ENCODE measurements at places on chromosomes 7 and 10.

- no peak for DNase-seq
These were observed 56.3 kb downstream of the LHPP start for GRCh38 chr10:124517931-124518330.

DNA sequence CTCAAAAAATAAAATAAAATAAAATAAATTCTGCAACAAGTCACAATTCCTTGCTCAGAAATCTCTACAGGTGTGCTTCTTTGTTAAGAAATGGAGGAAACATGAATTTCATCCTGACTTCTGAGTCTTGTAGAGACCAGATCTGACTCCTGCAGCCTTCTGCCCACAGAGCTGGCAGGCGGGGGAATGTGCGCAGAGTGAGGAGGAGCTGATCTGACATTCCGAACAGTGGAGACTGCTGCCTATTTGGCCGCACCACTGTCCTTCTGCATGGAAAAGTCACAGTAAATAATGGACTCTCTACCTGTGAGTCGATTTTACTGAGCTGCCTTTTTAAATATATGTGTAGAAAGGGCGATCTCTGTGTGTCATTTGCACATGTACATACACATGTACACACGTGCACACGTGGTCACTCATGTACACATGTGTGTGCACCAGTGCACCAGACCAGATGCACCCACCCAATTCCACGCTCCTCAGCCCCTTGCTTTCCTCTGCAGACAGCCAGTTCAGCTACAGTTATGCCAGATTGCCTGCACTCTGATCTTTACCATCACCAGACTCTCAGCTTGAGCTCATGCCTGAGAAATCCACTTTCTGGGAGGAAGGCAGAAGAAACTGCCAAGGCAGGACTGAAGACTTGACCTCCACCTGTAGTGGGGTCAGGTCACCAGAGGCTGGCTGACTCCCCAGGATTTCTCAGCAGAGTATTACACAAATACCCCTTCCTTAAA lies 54.9 kb downstream of the IKZF1 start:
- DNase-seq, result no peak

DNA sequence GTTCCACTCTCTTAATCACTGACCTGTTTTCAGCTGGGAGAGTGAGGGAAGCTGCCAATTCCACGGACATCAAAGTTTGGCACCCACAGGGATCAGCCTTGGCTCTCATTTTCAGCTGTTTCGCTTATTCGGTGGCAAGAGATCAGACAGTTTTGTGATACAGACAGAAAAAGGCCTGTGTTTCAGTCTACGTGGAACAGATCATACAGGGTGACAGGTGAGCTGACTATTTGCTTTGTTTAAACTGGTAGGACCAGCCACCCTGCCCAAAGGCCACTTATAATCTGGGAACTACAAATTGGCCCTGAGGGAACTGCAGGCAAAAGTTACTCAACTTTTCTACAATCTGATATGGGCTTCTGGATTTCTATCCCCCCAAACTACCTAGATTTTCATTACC lies 128.6 kb downstream of the ZNF467 start:
- DNase-seq, result peak; percentile 57

- no peak for DNase-seq
These were observed 192.0 kb downstream of the ADAM12 start for GRCh38 chr10:126196281-126196680.

GRCh38 chr7:105644937-105645336 lies 63.6 kb upstream of the EFCAB10 start:
- DNase-seq, result no peak

GRCh38 chr7:123193235-123193634 lies 6.5 kb downstream of the SLC13A1 start:
- no peak for DNase-seq

- no peak for DNase-seq
These were observed 76.0 kb downstream of the HIP1 start for GRCh38 chr7:75662579-75663301.

GRCh38 chr10:94370501-94370900 lies 7.8 kb upstream of the NOC3L start:
- DNase-seq, result no peak

GRCh38 chr10:45071043-45071813 lies 70.5 kb downstream of the ZNF22 start:
- DNase-seq, result no peak

DNA sequence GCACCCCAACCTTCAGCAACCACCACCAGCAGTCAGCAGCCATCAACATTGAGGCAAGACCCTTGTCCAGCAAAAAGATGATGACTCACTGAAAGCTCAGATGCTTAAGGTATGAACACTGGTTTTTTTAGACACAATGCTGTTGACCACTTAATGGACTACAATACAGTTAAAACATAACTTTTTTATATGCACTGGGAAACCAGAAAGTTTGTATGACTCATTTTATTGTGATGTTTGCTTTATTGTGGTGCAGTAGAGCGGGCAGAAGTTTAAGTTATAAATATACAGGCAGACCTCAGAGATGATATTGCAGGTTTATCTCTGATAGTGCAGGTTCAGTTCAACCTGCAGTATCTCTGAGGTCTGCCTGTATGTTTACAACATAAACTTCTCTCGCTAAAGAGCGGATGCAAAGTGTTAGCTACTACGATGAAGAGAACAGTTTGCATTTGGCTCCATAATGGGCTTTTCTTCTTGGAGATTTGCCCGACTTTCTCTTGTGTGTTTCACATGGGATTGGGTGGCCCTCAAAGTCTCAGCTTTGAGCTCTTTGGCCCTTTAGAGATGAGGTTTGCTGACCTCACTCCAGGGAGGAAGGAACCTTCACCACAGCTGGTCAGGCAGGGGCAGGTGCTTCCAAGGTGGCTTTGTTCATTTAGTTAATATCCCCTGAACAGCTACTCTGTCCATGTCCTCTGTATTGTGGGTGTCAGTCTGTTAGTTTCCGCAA lies 84.4 kb upstream of the SHH start:
- DNase-seq, result no peak

- no peak for DNase-seq
These were observed 4.3 kb upstream of the AKR1C3 start for GRCh38 chr10:5089865-5090264.

- no peak for DNase-seq
These were observed 135.5 kb downstream of the ZNF22 start for GRCh38 chr10:45136256-45136655.

GRCh38 chr10:52226197-52226847 lies 87.8 kb upstream of the DKK1 start:
- no peak for DNase-seq

DNA sequence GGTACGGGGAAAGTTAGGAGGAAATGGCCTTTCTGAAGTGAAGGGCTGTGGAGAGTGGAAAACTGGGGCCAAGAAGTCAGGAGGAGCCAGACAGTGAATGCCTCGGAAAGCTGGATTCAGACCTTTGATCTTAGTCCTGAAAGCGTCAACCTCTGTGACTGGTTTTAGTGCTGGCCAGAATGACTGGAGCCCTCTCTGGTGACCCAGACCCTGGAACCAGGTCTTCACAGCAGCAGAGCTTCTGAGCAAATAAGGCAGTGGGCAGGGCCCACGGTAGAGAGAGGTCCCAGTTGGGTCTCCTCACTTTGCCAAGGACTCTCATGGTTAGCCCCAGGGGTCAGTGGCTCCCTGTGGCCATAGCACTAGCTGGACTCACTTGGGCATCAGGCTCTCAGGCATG lies 157.7 kb upstream of the EEPD1 start:
- DNase-seq, result no peak

GRCh38 chr7:43300121-43300520 lies 187.7 kb downstream of the HECW1 start:
- DNase-seq, result no peak

DNA sequence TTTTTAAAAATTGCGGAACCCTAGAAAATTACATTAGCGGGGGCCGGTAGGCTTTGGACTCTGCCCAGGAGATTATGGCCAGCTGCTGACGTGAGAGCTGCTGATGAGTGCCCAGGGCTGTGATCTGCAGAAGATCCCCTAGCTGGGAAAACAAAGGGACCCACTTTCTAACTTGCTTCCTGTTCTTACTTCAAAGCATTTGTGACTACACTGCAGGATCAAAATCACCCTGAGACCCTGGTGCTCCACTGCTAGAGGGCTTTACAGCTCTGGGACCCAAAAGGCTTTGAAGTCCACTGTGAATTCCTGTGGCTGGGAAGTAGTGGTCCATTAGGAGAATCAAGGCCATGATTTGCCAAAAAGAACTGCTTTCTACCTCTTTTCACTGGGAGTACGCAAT lies 499.4 kb upstream of the AKR1E2 start:
- no peak for DNase-seq

GRCh38 chr10:69766161-69766910 lies 35.4 kb upstream of the COL13A1 start:
- DNase-seq, result no peak

DNA sequence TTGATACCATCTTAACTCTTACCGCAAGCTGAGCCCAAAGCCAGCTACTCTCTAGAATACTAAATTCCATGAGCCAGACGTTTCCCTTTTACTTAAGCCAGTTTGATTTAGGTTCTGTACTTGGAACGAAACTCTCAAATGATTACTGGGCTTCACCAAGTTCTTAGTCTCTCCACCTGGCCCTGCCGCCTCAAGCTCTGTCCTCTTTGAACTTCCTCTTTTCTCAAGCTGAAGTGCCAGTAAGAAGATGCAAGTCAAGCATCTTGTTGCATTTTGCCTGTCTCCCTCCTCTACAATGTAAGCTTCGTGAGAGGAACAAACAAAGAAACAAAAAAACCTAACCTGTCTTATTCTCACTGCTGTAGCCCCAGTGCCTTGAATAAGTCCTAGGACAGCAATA lies 358.2 kb upstream of the NPVF start:
- DNase-seq, result no peak

- no peak for DNase-seq
These were observed 338.7 kb downstream of the SORCS1 start for GRCh38 chr10:106825576-106826364.

DNA sequence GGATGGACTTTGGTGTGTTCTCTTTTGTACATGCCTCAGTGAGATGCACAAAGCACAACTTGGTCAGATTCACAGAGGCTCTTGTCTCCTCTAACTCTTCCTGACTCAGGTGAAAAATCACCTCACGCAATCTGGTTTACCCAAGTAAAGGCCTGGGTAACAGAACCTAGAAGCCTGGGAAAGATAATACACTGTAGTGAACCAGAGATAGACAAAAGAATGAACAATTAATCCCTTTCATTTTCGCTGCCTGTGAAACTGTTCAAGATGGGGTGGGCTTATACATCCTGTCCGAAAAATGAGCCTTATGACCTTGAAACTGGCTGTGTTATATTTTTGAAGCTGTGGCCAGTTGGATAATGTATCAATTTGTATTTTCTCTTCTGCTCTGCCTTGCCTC lies 678.9 kb upstream of the TEX47 start:
- DNase-seq, result no peak

DNA sequence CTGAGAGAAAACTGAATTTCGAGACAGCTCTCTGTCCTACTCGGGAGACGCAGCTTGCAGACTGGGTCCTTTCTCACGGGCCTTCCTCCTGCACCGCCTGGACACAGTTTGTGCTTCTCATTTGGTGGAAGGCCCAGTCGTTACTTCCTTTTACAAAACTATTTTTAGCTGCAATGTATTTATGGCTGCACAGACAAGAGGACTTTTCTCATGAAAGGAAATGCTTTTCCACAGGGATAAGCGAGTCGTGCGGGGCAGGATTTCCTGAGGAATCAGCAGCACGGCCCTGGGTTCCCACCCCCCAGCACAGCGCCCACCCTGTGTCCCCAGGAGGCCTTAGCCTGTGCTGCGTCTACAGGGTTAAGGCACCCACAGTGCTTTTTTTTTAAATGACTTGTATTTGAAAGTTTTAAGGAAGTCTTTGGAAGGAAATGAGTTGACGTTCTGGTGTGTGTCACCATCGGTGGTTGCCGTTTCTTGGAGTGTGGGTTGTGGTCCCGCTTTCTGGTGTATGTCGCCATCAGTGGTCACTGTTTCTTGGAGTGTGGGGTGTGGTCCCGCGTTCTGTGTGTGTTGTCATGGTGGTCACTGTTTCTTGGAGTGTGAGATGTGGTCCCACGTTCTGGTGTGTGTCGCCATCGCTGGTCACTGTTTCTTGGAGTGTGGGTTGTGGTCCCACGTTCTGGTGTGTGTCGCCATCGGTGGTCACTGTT lies 50.9 kb downstream of the INPP5A start:
- no peak for DNase-seq

DNA sequence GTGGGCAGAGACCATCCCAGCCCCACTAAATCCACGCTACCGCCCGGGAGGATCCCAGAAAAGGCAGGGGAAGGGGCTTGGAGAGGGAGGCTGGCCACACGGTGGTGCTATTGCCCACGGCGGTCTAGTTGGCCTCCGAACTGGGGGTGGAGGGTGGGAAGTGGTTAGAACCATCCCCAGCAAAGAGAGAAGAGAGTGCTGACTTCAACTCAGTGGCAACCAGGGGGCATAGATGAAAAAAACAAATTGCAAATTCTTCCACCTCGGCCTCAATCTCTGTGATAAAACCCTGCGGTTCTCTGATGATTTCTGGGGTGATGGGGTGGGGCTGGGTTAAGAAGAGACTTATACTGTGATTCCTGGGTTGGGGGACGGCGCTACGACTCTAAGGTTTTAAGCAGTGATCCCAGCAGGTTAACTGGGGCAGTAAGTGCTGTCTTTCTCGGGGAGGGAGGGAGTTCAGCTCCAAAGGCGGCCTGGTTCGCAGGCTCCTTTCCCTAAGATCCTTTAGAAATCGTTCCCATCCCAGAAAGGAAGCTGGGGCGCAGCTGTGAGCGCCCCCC lies 154.5 kb upstream of the LYZL2 start:
- DNase-seq, result peak; percentile 74

DNA sequence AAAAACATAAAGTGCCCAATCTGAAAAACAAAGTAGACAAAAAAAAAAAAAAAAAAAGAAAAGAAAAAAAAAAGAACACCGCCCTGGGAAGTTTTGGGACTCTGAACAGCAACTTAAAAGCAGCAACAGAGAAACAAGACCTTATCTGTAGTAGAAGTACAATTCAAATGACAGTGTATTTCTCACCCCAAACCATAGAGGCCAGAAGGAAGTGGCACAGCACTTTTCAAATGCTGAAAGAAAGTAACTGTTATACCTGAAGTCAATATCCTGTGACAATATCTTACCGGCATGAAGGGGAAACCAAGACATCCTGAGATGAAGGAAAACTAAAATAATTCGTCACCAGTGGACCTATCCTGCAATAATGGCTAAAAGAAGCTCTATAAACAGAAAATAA lies 112.1 kb downstream of the DNAJC1 start:
- DNase-seq, result no peak

DNA sequence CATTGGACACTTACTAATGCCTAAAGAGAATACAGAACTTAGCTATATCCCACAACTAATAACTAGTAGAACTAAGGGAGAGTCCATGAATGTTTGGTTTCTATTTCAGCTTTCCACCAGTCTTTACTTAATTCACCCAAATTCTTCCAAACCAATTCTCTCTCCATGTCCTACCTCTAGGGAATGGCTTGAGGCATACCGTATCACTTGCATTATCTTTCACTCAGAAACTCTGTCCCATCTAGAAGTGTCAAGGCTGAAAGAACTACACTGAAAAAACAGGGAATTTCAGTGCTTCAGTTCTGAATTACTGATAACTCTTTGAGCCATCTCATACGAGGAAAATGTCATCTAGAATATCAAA lies 758 bp downstream of the TMEM168 start:
- DNase-seq, result no peak

DNA sequence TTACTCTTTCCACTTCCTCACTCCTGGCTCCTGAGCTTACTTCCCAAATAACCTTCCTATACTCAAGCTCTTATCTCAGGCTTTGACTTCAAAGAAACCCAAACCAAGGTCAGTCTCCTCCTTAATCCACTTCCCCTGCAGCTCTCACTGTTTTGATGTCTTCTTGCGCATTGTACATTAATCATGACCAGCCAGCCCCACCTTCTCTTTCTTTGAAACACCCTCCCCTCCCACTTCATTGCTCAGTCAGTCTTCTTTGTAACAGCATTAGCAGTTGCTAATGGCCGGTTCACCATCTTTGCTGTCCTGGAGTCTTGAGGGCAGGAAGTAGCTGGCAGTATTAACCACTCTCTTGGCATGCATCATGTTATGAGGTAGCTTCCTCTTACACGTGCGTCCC lies 57.9 kb upstream of the CHCHD3 start:
- DNase-seq, result no peak
